ENCODE measurements at places on chromosomes 3 and 15. TPM values are rescaled to one million over a fixed set of nuclear protein-coding genes. Genes with fewer than 3 reads are reported as not detected.

Gene SLC28A1
- total RNA-seq = 4.1 TPM

DNA sequence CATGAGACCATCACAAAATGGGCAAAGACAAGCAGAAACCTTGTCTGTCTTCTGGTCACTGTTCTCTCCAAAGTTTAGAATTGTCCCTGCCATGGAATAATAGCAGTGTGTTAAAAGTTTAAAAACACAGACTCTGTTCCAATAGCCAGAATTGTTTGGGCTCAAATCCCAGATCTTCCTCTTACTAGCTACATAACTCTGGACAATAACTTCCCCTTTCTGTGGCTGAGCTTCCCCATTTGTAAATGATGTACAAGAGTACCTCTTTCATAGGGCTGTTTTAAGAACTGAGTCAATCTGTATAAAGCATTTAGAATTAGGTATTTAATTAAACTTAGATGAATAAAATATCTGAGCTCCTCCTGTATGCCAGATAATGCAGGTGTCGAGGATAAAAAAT, 623.0 kb downstream of the NTRK3 start:
- peaks cover 5% of the 10 kb centered on the region for H3K4me1 ChIP-seq
- no peaks in the 10 kb centered on the region for H3K36me3 ChIP-seq
- H3K4me3 ChIP-seq = no peak overlapping the region
- no peak for DNase-seq
- H3K27ac ChIP-seq = no peak overlapping the region

- H3K27ac ChIP-seq = peak overlapping the region; percentile 92
- no peak overlapping the region for H3K4me3 ChIP-seq
Measured at GRCh38 chr3:14145236-14145635, 20.4 kb downstream of the TMEM43 start.

DNA sequence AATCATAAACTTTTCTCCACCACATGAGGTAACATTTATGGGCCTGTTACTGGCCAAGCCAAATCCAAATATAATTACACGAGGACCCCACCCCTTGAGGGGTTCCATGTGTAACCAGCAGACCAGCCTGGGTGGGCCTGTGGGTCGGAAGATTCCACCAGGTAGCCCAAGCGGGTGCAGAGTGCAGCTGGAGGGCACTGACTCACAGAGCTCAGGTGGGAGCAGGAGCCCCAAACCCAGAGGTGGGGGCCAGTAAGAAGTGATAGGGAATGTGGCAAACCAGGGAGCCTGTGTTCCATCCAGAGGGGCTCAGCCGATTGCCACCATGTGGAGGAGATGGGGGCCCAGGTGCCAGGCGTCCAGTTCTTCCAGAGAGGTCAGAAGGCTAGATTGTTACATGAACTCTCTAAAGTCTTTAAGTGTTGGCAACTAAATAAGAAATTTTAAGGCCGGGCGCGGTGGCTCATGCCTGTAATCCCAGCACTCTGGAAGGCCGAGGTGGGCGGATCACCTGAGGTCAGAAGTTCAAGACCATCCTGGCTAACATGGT, 2.6 kb downstream of the GP9 start:
- H3K36me3 ChIP-seq = no peaks in the 10 kb centered on the region
- no peak overlapping the region for H3K27ac ChIP-seq
- DNase-seq = peak; percentile 61
- no peak overlapping the region for H3K4me3 ChIP-seq
- H3K27me3 ChIP-seq = no peaks in the 10 kb centered on the region

DNA sequence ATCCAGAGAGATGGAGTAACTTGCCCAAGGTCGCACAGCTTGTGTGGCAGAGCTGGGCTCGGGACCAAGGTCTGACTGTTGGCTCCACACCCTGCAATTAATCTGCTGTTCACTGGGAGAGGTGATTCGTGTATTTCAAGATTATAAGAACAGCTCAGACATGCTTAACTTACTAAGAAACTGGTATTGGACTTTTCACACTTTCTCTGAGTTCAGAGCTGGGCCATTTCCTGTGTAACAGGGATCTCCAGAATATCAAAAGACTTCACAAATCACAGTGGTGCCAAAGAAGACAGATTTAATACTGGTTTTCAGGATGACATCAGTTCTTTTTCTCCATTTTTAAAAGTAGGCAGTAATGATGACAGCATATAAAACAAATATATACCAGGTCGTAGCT, 156.8 kb upstream of the UBE2E1 start:
- no peak overlapping the region for H3K4me3 ChIP-seq
- H3K36me3 ChIP-seq = no peaks in the 10 kb centered on the region
- no peaks in the 10 kb centered on the region for H3K4me1 ChIP-seq
- no peak overlapping the region for H3K27ac ChIP-seq
- no peaks in the 10 kb centered on the region for H3K27me3 ChIP-seq

DNA sequence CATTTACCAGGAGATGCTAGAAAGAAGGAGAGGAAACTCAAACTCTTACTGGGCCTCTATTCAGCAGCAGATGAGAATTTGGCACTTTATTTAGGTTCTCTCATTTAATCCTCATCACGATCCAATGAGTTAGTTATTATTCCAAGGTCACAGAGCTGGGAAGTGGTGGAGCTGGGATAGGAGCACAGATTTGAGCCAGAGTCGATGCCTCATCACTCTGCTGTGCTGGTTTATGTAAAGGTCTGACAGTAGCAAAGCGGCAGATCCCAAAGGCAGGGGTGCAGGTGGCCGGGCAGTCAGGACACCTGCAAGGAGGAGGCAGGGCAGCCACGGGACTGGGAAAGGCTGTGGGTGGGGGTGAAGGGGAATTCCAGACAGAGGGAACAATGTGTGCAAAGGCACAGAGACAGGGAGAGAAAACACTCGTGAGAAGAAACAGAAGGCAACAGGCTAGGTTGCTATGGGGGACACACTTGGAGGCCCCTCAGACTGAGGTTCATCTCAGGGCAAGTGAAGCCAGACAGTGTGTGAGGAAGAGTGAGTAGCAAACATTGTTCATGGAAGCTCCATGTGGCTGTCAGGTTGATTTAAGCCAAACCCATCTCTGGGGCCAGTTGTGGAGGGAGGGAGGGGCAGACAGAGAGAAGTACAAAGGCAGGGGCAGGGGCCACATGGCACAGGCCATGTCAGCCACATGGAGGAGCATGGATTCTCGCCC, 26.8 kb downstream of the RAB6B start:
- peak; percentile 37 for DNase-seq
- no peaks in the 10 kb centered on the region for H3K4me1 ChIP-seq
- H3K36me3 ChIP-seq = no peaks in the 10 kb centered on the region
- no peaks in the 10 kb centered on the region for H3K27me3 ChIP-seq
- H3K27ac ChIP-seq = no peak overlapping the region

DNA sequence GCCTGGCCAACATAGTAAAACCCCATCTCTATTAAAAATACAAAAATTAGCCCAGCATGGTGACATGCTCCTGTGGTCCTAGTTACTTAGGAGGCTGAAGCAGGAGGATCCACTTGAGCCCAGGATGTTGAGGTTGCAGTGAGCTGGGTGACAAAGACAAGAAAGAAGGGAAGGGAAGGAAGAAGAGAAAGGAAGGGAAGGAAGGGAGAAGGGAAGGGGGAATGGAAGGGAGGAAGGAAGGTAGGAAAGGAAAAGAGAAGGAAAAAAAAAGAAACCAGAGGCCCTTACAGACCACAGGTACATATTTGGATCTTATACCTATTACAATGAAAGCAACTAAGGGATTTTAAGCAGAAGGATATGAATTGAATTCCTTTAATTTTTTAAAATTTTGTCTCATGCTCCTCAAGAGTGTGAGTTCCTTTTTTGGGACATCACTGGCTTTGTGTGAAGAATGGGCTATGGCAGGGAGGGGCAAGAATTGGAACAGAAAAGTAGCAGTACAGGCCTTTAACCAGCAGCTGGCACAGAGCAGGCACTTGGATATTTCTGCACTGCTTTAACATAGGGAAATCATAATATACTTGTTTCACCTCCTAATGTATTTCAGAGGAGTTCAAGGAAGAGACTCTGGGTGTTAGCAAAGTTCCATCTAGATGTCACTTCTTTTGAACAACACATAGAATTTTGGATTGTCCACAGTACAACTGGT, 7.9 kb downstream of the RAB27A start:
- no peaks in the 10 kb centered on the region for H3K27me3 ChIP-seq
- no peak for DNase-seq
- peaks cover 1% of the 10 kb centered on the region for H3K4me1 ChIP-seq
- peak overlapping the region; percentile 33 for H3K27ac ChIP-seq
- H3K36me3 ChIP-seq = peaks cover 3% of the 10 kb centered on the region

GRCh38 chr15:72057548-72058091, 60.3 kb downstream of the MYO9A start:
- no peak overlapping the region for H3K4me3 ChIP-seq
- H3K27me3 ChIP-seq = no peaks in the 10 kb centered on the region
- H3K27ac ChIP-seq = no peak overlapping the region
- H3K4me1 ChIP-seq = peaks cover 6% of the 10 kb centered on the region
- H3K36me3 ChIP-seq = no peaks in the 10 kb centered on the region

Data from aorta (tissue), 5 donors.